ENCODE measurements at places on chromosomes 6 and 20.

DNA sequence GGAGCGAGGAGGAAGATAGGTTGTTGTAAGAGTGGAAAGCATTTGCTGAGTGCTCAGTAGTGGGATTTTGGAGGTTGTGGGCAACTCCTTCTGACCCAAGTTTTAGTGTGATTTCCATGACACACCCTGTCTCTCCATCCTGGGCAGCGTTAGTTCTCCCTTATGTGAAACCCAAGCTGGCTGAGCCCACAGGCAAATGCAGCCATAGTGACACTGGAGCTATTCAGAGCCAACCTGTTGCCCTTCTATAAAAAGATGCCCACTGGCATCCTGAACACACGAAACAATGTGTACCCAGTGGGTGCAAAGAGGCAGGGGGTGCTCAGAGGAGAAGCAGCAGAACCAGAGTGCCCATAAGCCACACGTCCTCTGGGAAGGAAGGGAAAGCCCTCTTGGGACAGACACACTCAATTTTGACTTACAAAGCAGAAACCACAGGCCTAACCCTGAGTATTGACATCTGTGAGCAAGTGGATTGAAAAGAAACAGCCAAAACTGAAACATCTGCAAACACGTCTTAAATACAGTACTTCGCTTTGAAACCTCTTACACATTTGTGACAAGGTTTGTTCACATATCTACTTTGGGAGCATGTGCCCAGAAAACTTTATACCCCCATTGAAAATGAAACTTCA lies 54.6 kb downstream of the BPIFB1 start:
- no peak for DNase-seq

DNA sequence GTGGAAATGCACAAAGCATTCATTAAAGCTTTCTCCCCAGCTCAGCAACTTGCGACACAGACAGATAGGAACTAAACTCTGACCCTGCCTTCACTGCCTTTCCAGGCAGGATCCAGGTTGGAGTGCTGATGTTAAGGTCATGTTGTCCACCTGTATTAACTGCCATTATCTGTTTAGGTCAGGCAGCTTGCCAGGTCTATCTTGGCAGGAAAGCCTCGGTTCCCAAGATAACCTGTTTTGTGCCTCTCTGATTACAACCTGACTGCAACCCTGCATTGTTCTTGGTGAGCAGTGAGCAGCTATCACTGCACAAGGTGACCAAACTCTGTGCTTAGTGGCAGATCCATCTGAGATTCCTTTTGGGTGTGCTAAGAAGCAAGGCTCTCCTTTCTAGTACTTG lies 23.2 kb upstream of the ELOVL2 start:
- DNase-seq = no peak

GRCh38 chr20:962683-963082 lies 39.4 kb downstream of the RSPO4 start:
- no peak for DNase-seq

- no peak for DNase-seq
These were observed 5.5 kb upstream of the FAXC start for GRCh38 chr6:99354983-99355382.

GRCh38 chr6:32167761-32168262 lies 3.4 kb downstream of the EGFL8 start:
- DNase-seq = no peak

Data from adipocyte (in vitro differentiated cells).